ENCODE measurements at places on chromosomes 2 and 18.

DNA sequence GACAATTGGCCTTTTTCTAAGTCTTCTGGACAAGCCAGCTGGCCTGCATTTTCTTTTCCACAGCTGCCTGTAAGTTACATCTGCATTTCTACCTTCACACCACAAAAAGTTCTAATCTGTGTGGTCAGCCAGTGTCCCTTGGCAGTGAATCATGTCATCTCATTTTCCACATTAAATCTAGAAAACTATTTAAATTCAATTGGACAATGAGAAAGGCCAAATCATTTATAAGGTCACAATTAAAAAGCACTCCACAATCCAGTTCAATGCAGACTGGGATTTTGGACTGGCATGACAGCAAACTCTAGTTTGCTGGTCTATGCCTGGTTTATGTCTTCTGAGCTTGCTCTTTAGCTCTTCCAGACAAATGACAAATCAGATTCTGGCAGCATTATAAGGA lies 494.2 kb upstream of the SPHKAP start:
- no peak for DNase-seq

DNA sequence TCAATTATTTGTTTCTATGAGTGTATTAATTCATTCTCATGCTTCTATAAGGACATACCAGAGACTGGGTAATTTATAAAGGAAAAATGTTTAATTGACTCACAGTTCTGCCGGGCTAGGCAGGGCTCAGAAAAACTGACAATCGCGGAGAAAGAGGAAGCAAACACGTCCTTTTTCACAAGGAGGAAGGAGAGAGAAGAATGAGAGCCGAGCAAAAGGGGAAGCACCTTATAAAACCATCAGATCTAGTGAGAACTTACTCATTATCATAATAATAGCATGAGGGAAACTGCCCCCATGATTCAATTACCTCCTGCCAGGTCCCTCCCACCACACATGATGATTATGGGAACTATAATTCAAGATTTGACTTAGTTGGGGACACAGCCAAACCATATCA lies 294.0 kb downstream of the DSC3 start:
- no peak for DNase-seq

DNA sequence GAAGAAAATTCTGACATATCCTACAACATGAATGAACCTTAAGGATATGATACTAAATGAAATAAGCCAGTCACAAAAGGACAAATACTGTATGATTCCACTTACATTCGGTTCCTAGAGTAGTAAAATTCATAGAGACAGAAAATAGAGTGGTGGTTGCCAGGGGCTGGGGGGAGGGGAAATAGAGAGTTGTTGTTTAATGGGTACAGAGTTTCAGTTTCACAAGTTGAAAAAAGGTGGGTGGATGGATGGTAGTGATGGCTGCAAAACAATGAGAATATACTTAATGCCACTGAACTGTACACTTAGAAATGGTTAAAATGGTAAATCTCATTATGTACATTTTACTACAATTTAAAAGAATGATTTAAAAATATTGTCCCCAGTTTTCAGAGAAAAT lies 53.3 kb upstream of the NFU1 start:
- no peak for DNase-seq

- DNase-seq, result no peak
These were observed 165.5 kb downstream of the SH3RF3 start for GRCh38 chr2:109294523-109294922.

DNA sequence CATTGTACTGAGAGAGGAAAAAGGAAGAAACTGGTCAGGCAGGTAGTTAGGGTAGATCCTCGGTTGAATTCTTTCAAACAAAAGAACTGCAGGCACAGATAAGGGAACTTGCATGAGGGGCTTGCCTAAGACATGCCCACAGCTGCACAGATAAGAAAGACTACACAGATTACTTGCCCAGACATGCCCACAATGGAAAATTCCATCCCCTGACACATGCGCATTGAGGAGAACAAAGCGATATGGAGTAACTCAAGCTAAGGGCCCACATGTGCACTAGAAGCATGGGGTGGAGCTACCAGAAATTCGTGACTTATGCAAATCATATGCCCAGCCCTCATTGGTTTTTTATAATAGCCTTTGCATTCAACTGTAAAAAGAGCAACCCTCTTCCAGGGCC lies 181.3 kb upstream of the ZNF521 start:
- DNase-seq, result no peak

DNA sequence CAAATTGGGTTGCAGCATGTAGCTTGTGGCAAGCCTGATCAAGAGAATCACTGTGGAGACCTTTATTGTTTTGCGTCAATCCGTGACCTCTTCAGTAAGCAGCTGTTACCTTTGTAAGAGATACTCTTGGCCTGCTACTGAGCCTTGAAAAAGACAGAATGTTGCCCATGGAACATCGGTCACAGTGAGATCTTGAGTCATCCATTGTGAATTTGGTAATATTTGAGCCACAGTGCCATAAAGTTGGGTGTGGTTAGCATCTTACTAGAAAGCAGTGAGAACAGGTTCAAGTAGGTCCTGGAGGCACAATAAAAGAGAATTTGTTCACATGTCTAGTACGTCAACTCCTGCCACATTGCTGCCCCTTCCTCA lies 12.7 kb upstream of the EFR3B start:
- DNase-seq, result no peak

GRCh38 chr2:74253971-74254310 lies 55.5 kb downstream of the MTHFD2 start:
- DNase-seq, result no peak

DNA sequence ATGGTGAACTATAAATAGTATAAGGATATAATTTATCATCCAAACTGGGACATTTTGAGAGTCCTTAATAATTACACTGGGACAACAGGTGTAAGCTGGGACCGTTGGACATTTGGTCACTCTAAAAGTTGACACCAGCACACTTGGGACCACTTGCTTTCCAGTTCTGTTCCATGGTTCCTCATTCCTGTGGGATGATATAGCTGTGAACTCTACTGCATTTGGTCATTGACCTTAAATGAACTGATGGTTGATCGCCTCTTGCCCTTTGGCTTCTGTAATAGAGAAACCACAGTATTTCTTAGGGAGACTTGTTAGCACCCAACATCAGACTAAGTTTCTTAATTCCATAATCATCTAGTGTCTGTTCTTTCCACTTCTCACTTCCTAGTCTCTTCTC lies 46.7 kb downstream of the EML6 start:
- DNase-seq, result no peak

DNA sequence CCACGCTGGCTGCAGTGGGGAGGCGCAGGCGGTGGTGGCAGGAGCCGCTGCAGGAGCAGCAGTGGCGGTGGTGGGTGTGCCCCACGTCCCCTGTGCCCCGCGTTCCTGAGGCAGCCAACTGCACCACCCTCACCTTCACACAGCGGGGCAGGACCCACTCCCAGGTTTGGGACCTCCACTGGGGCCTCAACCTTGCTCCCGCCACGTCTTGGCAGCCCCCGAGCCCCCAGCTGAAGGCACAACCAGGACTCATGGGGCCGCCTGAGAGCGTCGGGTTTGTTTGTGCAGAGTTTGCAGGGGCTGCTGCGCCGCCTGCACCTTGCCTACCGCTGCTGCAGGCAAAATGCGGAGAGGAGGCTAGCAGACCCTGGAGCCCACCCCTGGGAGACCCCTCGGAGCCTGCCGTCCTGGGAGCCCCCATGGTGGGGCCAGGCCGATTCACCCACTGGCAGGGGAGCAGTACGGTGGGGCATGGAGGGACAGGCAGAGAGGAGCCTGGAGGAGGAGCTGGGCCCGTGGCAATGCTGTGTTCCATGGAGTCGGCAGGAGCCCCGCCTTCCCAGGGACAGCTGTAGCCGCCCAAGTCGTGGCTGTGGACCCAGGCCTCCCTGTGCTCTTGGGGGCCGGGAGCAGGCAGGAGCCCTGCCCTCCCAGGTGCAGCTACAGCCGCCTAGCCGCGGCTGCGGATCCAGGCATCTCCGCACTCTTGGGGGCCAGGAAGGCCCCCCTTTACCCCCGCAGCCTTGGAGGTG lies 14.7 kb upstream of the EML6 start:
- DNase-seq, result no peak
